Ecto neural progenitor cell (in vitro differentiated cells): ENCODE measurements at places on chromosomes 13 and 19.

DNA sequence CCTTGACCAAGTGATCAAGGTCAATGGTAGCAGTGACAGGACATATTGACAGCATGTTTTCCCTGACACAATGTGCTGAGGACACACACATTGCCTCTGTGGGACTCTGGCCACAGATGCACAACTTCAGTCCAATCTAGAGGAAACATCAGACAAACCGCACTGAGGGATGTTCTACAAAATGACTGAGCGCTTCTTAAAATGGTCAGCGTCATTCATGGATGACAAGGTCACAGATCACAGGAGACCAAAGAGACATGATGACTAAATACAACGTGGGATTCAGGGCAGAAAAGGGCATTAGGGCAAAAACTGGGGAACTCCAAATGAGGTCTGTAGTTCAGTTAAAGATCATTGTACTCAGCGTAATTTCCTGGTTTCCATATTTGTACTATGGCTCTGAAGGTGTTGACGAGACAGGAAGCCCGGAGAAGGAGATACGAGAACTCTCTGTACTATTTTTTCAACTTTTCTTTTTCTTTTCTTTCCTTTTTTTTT is 20.6 kb downstream of the PBX4 start:
- no peak for DNase-seq

DNA sequence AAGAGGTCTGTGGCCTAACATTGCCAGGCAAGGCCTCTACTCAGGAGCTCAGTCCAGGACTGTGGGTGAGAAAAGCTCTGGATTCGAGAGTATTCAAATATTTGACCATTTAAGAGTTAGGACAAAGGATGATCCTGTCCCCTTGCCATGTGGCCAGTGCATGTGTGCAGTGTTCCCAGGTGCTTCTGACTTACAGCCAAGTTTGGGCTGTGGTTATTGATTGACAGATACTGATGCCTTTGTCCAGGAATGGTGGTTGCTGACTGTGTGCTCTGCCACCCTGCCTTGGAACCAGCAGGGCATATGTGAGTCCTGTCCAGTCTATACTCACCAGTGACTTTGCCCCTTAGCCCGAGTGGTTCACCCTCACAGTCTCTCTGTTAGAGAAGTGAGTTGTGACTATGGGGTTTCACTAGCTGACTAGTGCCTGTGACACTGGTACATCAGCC is 51.9 kb downstream of the GARRE1 start:
- DNase-seq: no peak

DNA sequence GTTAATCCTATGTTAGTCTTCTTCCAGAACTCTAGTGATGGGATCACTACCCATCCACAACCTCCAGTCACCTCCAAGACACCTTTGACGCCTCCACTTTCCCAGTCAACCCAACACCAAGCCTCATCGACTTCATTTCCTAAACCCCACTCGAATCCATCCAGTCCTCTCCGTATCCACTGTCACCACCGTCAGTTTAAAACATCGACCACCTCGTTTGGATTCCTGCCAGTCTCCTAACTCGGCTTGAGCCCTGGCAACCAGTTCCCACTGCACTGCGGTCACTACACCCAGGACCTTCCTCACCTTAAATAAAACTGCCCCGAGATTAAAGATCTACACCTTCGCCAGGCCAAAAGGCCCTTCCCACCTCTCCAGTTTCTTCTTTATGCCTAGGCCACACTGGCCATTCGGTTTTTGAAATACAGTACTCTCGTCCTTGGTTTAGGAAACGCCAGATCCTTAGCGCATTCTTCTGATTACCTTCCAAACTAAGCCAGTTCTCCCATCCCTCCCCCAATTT is 1.2 kb downstream of the MTIF3 start:
- DNase-seq: no peak

- DNase-seq: no peak
Observed at GRCh38 chr13:109567315-109567714, 219.1 kb downstream of the IRS2 start.

DNA sequence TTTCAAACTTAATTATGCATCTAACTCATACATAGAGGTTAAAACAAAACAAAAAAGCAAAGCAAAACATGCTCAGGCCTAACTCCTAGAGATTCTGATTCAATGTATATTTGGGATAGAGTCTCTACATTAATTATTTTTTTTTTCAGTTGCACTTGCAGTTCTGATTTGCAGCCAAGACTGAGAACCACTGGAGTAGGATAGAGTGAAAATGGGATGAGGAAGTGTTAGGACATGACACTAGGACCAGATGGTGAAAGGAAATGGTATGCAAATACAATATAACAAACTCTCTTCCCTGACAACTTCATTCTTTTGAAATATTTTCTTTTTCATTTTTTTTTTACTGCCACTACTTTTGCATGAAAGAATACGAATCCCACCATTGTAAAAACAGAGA is 1.8 kb downstream of the CCDC122 start:
- no peak for DNase-seq
